8988T (cell line): ENCODE measurements at places on chromosomes 4 and X.

GRCh38 chrX:154444755-154445246 is 860 bp downstream of the FAM50A start:
- no peak for DNase-seq

GRCh38 chrX:13090027-13090338 is 45.6 kb upstream of the FAM9C start:
- no peak for DNase-seq

GRCh38 chr4:20889901-20890300 is 189.6 kb downstream of the PACRGL start:
- DNase-seq, result no peak

- DNase-seq, result no peak
Measured at GRCh38 chr4:156596706-156597329, 374.8 kb downstream of the PDGFC start.

DNA sequence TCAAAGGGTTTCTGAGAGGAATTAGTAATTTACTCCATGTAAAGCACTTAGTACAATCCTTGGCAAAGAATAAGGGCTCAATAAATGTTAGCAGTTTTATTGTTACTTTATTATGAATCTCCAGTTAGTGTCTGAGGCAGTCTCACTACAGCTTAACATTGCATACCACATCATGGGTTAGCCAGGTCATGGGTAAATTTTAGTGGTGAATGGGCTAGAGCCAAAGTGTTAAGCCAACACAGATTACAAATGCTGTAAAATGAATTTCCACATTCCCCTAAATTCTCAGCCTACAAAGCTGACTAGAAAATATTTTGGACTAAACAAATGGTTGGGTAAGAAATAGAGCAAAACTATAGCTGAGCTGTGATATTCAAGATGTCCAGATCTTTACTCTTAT is 72.4 kb downstream of the NRK start:
- no peak for DNase-seq

GRCh38 chrX:826448-826847 is 195.9 kb downstream of the SHOX start:
- DNase-seq, result no peak

- no peak for DNase-seq
Measured at GRCh38 chrX:131830400-131831184, 192.5 kb upstream of the STK26 start.

- DNase-seq, result no peak
Measured at GRCh38 chr4:23422878-23423277, 467.0 kb downstream of the PPARGC1A start.

GRCh38 chrX:24768556-24768955 is 74.8 kb downstream of the POLA1 start:
- no peak for DNase-seq

- DNase-seq, result no peak
Measured at GRCh38 chr4:174490451-174490961, 31.8 kb downstream of the HPGD start.

DNA sequence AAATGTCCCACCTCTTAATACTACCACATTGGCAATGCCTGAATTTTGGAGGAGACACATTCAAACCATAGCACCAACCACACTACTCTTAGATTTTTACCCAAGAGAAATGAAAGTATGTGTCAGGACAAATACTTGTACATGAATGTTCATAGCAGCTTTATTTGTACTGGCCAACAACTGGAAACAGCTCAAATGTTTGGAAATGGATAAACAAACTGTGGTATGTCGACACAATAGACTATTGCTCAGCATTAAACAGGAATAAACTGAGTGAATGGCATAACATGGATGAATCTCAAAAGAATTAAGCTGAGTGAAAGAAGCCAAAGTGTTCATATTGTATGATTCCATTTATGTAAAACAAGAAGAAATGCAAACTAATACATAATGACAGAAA is 18.5 kb upstream of the EDA start:
- no peak for DNase-seq

DNA sequence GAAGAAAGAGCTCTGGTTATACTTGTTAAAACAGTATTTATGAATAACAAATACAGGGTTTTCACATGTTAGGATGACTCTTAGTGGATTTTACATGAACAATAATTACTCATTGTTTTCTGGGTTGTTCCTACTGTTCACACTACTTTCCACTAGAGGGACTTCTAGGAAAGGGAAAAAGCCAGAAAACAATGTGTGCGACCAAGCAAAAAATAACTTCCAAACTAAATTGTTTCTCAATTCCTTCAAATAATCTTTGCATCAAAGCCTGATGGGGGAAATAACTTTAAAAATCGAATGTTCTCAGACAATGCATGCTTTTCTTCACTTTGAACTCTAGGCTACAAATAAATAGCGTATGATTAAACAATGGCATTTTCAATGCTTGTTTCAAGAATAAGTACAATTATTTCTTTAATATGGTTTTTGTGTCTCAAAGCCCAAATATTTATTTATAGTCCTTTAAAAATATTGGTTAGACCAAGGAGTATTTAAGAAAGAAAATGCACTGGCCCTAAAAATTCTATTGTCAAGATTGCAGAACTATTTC is 72.1 kb upstream of the ETNPPL start:
- no peak for DNase-seq
